Cardiac muscle cell (in vitro differentiated cells and primary cell): ENCODE measurements at places on chromosomes 4 and X. TPM values are rescaled to one million over a fixed set of nuclear protein-coding genes. Genes with fewer than 3 reads are reported as not detected.

PLXNB3 gene
- total RNA-seq, result 0.48 and 0.85 TPM in 2 replicates

ZNF41 gene
- total RNA-seq, result 5.4 and 5.6 TPM in 2 replicates

CXCL5 gene
- total RNA-seq, result not detected in 2 replicates

SPATA4 gene
- 0.07 and 0.63 TPM in 2 replicates for total RNA-seq

STATH gene
- total RNA-seq, result not detected in 2 replicates

KLHL2 gene
- total RNA-seq, result 35.3 and 39.7 TPM in 2 replicates

HOPX gene
- total RNA-seq, result 0.12 and 1.2 TPM in 2 replicates

NOX1 gene
- total RNA-seq, result 1.5 and 3.1 TPM in 2 replicates

DMRTC1 gene
- 0.46 TPM in 1 of 2 replicates, not detected in the other for total RNA-seq

TCEAL9 gene
- 132 and 171 TPM in 2 replicates for total RNA-seq

DCX gene
- total RNA-seq, result 0.53 and 1.0 TPM in 2 replicates

HHIP gene
- not detected in 2 replicates for total RNA-seq
